ENCODE measurements at places on chromosomes 1 and 21.

- DNase-seq: no peak
Observed at GRCh38 chr1:161052899-161053298, 7.1 kb upstream of the USF1 start.

DNA sequence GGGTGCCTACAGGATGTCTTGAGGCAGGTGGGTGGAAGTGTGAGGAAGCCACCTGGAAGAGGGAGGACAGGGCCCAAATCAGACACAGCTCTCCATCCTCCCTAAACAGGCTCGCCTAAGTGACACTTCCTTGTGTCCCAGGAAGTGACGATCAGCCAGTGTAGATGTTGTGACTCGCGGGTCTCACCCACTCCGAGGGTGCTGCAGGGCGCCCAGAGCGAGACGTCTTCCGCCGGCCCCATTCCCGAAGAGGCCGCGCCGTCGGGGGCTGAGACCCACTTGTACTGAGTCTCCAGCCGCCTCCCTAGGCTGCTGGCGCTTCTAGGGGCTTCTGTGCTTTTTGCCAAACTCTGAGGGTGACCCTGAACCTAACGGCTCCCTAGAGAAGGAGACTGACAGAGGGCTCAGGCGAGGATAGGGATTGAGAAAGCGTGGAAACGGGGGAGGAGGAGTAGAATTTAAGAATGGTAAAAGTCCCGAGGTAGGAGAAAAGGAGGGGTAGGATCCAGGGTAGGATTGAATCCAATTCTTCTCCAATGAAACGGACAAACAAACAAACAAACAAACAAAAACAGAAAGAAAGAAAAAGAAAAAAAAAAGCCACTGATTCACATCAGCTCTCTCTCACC is 543 bp upstream of the MARK1 start:
- no peak for DNase-seq

DNA sequence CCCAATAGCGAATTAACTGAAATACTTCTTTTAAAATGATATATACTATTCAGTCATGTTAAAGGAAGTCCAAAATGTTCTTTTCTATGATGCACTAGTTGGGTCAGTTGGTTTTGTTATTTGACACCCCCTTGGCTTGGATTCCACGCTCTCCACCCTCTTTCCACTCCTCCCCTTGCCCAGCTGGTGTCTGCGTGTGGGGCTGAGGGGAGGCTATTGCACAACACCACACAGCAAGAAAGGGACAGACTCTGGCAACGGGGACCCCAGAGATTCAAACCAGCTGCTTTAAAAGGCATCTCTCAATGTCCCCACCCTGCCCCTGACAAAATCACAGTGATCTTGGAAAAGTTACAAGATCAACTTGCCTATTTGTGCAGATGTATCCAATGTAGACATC is 394.3 kb downstream of the TGFB2 start:
- DNase-seq: no peak

GRCh38 chr1:160727316-160727640 is 11.8 kb upstream of the SLAMF7 start:
- DNase-seq: peak; percentile 11

DNA sequence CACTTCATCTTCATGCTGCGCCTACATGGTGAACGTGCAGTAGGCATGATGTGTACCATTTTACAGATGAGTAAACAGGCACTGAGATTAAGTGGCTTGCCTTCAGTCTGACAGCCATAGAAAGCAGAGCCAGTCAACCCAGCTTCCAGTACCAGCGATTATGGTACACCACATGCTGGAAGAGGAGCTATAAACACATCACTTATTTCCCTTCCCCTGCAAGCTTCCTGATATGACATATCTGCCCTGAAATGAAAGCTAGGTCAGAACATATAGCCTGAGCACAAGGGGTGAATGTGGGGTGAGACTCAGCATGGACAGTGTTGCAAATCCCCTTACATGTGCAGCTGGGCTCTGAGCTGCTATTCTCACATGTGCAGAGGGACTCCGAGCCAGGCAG is 33.8 kb upstream of the IL20 start:
- no peak for DNase-seq

DNA sequence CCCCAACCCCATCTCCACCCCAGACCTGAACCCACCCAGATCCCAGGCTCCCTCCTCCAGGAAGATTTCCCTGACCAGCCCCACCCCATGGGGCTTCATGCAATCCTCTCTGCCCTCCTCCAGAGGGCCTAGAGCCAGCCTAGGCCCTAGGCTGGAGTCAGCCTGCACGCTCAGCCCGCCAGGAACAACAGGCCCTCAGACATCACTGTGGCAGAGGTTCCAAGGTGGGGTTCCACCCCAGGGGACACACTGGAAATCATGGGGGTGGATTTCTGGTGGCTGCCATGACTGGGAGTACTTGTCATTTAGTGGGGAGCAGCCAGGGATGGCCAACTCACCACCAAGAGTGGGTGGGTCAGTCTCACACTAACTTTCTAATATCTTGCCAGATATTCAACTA is 122.0 kb downstream of the GLIS1 start:
- no peak for DNase-seq

DNA sequence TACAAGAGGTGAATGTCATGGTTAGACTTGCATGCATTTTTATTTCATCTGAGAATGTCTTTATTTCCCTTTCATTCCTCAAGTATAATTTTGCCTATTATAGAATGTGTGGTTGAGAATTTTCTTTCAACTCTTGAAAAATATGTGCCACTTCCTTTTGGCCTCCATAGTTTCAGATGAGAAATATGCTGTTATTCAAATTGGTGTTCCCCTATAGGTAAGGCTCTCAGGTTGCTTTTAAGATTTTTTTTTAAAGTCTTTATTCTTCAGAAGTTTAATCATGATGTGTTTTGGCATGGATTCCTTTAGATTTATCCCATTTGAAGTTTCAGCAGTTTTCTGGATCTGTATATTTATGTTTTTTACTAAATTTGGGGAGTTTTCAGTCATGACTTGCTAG is 2.1 kb downstream of the MROH7 start:
- DNase-seq: no peak

- no peak for DNase-seq
Observed at GRCh38 chr1:205692423-205692822, 12.1 kb upstream of the SLC45A3 start.

GRCh38 chr1:104353580-104353979 is 603.9 kb downstream of the AMY1C start:
- no peak for DNase-seq

GRCh38 chr1:156622581-156623297 is 3.5 kb downstream of the HAPLN2 start:
- DNase-seq: no peak

DNA sequence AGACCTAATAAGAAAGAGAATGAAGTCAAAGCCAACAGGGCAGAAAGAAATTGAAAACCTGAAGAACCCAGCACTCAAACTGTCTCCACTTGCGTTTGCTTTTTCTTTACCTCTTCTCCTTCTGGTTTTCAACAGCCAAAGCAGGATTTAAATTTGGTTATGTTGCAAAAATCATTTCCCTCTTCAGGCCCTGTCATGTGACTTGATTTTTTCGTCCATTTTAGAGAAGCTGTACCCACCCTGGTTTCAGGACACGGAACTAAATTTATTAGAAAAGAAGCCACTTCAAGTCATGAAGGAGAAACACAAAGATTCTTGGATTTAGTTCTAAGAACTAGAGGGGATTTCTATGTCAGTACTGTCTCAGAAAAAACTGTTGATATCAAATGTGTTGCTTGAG is 1.0 kb upstream of the SYNJ1 start:
- no peak for DNase-seq

GRCh38 chr1:238101923-238102322 is 211.2 kb upstream of the ZP4 start:
- DNase-seq: no peak

DNA sequence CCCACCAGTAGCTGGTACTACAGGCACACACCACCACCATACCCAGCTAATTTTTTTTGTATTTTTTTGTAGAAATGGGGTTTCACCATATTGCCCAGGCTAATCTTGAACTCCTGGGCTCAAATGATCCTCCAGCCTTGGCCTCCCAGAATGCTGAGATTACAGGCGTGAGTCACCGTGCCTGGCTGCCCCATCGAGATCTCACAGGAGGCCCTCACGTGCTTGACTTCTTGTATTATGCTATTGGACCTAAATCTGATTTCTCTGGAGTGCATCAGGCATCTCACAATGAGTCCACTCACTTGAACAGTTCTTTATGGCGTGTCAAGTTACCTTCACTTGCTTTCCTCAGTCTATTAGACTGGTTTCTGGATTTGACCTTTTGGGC is 9.3 kb upstream of the RSRP1 start:
- DNase-seq: no peak

- DNase-seq: no peak
Observed at GRCh38 chr1:76144247-76144646, 69.7 kb downstream of the ST6GALNAC3 start.

DNA sequence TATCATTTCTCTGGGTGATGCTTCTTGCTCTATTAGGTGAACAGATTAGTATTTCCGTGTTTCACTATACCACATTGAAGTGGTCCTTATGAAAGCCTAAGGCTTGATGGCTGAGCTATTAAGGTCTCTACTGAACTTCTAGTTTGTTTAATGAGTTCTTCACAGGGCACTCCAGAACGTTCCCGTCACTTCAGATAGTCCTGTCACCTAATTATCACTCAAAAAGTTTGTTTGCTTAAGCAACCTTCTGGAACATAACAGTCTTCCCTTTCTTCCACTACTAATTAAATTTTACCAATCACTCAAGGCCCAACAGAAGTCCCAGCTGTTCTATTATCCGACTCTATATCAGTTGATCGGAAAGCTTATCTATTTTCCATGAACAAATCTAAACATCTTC is 104.6 kb upstream of the ZC3H11B start:
- no peak for DNase-seq

DNA sequence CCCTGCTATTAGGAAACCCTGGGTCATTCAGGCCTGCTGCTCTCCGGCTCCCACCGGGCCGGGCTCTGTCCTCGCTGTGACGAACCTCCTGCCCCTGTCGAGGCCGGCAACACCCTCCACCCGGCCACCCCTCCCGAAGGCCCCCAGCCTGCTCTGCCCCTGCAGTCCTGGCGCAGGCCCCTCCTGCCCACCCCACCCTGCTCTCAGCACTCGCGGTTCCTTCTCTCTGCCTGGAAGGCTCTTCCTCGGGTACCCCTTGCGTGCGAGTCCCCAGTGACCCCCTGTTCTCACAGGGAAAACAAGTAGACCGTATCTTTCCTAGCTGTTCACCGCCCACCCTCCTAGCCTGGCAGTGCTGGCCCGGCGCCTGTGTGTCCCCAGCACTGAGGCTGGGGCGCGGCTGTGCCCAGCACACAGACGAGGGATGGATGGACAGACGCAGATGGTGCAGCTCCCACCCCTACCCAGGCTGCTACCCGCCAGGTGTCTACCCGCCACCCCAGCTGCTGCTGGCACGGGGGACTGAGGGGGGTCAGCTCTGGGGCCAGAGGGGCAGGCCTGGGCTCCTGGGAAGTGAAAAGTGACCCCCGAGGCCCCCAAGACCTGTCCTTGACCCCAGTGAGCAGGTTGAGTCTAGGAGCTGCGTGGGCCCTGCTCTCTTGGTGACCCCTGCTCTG is 3.1 kb upstream of the VWA1 start:
- DNase-seq: no peak

DNA sequence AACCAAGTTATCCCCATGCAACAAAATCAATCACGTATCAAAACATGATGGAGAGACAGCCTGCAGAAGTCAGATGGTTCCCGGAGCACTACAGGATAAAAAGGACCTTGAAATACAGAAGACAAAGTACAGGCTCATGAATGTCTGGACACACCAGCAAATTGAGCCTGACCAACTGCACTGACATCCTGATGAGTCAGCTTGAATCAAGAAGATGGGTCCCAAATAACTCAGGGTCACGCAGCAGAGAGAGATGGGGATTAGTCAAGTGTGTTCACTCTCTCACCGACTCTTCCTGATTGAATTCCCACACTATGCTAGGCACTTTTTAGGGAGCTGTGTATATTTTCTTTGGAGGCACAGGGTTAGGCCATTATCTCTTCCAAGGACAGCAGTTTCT is 71.1 kb upstream of the DIRAS3 start:
- no peak for DNase-seq

GRCh38 chr1:74395571-74395970 is 116.8 kb downstream of the LRRC53 start:
- DNase-seq: peak; percentile 15

- no peak for DNase-seq
Observed at GRCh38 chr1:97196825-97197516, 475.4 kb downstream of the PTBP2 start.

GRCh38 chr1:236400061-236400603 is 6.0 kb downstream of the EDARADD start:
- no peak for DNase-seq

GRCh38 chr1:118504221-118504644 is 319.2 kb upstream of the SPAG17 start:
- DNase-seq: no peak

DNA sequence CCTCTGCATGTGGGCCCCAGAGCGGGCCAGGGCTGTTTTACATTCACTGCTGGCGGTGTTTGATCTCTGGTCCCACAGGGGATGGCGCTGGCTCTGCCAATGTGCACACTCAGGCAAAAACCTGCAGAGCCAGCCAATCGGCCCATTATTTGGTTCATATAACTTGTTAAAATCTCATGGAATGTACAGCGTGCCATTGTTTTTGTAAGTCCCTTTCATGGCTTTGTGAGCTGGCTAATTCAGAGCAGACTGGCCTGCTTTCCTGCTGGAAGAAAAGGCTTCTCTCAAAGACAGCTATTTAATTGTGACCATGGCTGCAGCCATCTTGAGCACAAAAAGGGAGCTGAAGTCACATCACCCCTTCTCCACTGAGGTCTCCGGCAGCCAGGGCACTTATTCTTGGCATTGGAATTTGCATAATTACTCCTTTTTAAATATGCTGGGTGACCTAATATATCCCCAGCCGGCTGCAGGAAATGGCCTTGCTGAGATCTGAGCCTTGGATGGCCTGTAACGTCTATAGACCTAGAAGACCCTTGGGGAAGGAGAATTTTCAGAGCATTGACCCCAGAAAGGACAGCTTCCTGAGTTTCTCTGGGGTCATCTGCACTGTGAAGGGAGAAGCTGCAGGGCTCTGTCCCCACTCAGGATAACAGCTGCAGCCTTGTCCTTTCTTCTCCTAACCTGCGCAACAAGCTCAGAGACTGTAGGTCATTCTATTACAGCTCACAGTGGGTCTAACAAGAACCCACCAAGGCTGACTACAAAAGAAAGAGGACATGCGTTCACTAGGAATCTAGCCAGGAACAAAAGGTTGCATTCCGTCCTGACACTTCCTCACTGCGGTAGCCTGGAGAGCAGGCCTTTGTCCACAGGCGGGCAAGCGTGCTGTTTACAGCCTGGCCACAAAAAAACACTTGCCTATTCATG is 45.8 kb downstream of the BCAR3 start:
- DNase-seq: no peak

GRCh38 chr1:151661751-151662150 is 49.9 kb downstream of the SNX27 start:
- DNase-seq: no peak
